ENCODE measurements at places on chromosomes 13 and 19. TPM values are rescaled to one million over a fixed set of nuclear protein-coding genes. Genes with fewer than 3 reads are reported as not detected.
A peak's percentile ranks its signal among the peaks of the same experiment; 100 is the strongest.

LRRC63 gene
- total RNA-seq, result 0.17 TPM

KRTDAP gene
- not detected for total RNA-seq

RNF225 gene
- not detected for total RNA-seq

CALR3 gene
- not detected for total RNA-seq

GRCh38 chr19:799076-799881 is 2.0 kb downstream of the PTBP1 start:
- DNase-seq, result no peak

DNA sequence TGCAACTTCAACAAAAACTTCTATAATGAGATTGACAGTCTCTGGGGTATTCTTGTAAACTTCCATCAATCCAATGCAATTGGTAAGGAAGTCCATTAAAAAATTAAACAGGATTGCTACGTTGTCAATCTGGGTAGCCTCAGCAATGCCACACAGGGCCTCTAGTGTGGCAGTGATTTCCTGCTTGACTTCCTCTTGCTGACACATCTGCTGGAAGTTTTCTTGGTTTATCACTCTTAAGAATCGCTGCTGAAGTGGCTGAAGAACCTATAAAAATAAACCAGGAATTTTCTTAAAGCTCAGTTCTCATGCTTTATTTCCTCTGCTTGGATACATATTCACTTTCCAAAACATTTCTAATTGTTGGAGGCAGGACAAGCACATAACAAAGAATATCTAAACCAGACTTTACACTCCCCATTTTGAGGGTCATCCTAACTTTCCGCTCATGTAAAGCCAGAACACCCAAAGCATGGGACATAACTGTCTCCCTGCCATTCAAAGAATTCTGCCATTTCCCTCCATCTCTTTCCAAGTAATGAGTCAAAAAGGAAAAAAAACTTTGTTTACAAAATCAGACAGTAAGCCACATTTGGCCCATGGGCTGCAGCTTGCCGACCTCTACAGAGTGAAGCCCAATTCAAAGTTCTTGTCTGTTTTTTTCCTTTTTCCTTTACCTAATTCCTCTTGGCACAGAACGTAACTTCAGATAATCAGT is 23.2 kb upstream of the EEF1AKMT1 start:
- DNase-seq, result no peak

GRCh38 chr19:12293777-12294248 is 870 bp downstream of the ZNF44 start:
- peak; percentile 69 for DNase-seq

- DNase-seq, result no peak
These were observed 1461.9 kb downstream of the UQCRFS1 start for GRCh38 chr19:27751044-27751391.

GRCh38 chr13:110853235-110853721 is 61.6 kb downstream of the ANKRD10 start:
- DNase-seq, result no peak

GRCh38 chr13:112931028-112931934 is 37.7 kb upstream of the MCF2L start:
- DNase-seq, result no peak
